Hippocampal formation (tissue), 2 donors: ENCODE measurements at places on chromosomes 6 and 20.

DNA sequence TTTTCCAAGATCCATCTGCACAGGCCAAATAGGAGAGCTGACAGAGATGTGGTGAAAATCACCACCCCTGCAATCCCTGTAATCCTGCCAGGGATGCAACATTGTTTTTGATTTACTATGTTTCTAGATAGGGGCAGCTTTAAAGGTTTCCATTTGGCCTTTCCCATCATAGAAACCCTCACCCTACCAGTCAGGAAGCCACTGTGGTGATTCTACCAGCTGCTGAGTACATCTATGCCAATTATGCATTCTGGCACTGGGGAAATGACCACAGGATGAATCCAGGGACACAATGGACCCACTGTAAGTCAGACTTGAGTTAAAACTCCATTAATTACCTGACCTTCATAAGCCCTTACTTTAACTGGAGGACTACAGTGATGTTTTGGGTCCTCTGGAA is 130.4 kb downstream of the TNFRSF21 start:
- no peak for DNase-seq

GRCh38 chr6:169417101-169417500 is 163.5 kb upstream of the THBS2 start:
- DNase-seq = no peak

- no peak for DNase-seq
These were observed 19.2 kb downstream of the PSMG4 start for GRCh38 chr6:3277851-3278416.

DNA sequence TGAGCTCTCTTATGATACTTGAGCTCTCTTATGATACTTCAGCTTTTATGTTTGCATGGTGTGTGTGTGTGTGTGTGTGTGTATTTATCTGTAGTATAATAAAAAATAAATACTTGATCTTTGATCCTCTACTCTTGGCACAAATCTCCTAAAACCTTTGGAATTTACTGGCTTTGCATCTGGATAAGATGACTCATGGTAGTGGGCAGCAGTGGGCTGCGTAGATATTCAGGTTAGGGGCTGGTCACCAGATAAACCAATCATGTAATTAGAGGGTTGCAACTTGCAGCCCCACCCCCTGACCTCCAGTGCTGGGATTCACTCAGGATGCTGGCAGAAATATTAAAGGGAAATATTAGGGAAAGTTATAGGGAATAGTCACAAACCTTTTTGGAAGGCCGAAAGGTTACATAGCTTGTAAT is 151.9 kb upstream of the COL21A1 start:
- no peak for DNase-seq

DNA sequence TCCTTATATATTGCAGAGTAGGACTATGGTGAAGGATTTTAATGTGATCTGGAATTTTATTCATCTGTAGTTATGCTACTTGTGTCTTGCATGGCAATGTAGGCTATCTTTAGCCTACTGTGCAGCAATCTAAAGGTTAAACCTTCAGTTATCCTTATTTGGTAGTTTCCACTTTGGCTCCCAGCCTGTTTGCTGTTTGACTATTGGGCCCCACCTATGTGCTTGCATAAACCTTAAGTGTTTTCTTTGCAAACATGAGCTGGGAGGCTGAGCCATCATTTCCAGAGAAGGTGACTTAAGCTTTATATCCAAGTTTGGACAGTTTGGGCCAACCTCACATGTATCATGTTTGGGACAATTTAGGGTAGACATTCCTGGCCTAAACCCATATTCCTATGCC is 537.5 kb downstream of the BTBD3 start:
- DNase-seq = no peak

DNA sequence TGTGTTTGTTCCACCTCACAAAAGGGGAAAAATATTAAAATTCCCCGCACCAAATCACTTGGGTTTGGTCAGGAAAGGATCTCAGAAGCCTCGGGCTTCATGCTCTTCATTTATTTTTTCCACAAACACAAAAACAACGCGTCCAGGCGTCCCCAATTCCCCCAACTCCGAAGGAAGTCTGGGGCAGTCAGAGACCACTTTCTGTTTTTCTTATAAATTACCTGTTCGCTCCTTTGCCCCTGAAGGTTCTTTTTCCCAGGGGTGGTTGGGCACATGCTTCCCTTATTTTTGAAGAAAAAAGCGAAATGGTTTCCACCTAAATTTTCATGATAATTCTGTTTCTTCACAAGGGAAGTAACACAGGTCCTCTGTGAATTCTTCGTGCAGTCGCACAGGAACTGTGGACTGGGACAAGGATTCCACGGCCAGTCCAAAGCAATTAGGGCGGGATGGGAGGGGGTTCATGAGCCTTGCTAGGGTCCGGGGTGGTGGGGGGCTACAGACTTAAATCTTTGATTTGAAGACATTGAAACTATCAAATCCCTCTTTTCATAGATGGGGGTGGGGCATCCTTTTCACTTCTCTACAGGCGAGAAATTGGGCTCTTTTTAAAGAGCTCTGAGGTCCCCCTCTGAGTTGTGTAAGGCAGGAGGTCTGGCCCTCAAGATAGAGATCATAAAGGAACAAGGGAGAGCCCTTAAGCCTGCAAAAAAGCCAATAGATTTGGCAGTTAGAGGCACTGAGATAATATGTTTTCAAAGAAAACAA is 30.5 kb upstream of the HFE start:
- DNase-seq = peak; percentile 40

GRCh38 chr20:58005581-58006345 is 222.7 kb downstream of the ANKRD60 start:
- no peak for DNase-seq

DNA sequence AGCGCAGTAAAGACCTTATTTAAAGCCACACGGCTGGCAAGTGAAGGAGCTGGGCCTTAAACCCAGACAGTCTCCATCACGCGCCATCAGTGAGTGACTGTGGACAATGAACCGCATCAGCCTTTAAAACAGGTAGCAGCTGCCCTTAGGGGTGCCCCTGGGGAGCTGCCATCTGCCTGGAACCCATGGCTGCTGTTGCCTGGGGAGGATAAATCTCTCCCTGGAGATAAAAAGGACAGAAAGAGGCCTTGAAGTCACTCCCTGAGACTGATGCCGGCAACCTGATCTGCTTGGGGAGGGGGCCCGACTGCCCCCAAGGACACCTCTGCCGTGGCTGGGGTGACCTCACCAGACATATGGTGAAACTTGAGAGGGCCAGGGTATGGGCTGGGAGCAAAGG is 73.5 kb downstream of the PREX1 start:
- DNase-seq = no peak

GRCh38 chr6:126308362-126308761 is 31.6 kb upstream of the CENPW start:
- no peak for DNase-seq

DNA sequence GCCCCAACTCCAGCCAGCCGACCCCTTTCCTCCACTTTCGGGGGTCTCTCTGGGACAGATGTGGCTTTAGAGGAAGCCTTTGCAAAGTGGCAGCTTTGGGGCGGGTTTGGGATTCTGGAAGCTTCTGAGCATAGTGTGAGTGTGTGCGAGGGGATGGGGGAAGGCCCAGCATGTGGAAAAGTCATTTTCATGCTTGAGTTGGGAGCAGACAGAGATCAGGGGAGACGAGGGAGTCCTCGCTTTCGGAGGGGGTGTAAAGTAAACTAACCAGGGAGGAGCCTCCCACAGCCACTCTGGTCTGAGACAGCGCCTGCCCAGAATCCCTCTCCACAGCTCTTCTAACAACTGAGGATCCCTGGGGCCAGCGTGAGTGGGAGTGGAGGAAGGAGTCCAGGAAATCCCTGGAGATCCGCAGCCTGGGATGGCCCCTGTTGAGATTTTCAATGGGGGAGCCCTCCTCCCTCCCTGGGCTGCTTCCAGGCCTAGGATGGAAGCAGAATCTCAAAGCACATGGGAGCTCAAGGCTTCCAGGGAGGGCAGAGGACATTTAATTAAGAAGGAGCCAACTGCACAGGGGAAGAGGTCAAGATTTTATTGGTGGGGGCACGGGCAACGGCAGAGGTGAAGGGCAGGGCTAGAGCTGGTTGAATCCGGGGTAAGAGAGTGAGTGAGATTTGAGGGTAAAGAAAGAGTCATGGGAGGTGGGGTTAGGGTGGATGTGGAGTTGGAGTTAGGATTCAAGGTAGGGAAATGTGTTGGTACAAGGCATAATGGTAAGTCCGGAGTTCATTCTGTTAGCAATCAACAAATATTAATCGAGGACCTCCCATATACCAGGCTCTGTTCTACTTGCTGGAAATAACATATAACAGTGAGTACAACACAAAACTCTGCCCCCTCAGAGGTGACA is 102.3 kb upstream of the FOXP4 start:
- no peak for DNase-seq
